DMS53 (cell line): ENCODE measurements at places on chromosomes 2 and 18.

- DNase-seq, result no peak
These were observed 231.2 kb downstream of the SNTG2 start for GRCh38 chr2:1181893-1182292.

DNA sequence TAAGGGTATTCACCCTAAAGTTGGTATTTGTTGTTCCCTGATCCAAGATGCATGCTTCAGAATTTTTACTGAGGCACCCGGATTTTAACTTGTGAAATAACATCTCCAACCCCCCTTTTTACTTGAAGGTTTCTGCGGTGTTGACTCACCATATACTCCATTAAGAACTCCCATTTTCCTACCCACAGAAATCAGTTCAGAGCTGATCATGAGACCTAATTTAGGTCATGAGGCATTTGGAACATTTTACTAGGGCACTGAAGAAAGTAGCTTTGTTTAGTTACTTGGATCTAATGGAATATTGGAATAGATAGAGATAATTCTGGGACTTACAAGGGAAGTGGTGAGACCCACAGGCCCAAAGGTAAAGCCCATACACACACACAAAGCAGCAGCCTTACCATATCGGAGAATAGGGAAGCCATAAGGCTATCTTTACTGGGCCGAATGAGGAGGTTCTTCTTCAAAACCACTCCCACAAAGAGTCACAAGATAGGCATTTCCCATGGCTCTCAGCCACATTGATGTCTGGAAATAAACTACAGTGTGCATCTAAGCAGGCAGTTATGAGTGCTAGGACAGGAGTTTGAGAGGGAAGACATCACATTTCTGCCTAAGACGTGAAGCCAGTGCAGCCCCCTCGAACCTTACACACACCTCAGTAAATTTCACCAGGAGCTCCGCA lies 681.0 kb upstream of the LRRTM4 start:
- no peak for DNase-seq

- DNase-seq, result peak; percentile 30
These were observed 246.2 kb downstream of the NEDD4L start for GRCh38 chr18:58290116-58290695.

- DNase-seq, result no peak
These were observed 21.0 kb upstream of the RHOB start for GRCh38 chr2:20425884-20426283.

DNA sequence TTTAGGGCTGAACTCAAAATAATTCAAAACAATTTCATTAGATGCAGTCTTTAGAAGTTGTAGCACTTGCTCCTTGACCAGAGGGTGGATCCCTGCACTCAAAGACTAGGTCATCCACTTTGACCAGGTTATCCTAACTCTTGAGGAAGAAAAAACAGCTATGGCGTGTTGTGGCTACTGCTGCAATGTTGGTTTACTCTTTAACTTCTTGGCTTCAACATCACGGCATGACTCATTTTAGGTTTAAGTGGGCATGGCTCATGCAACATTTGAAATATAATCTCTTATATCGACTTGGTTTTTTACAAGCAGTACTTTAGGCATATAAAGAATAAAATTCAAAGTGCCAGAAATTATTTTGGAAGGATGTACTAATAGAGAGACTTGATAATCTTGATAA lies 35.4 kb downstream of the ANKRD29 start:
- DNase-seq, result peak; percentile 91

GRCh38 chr2:159124441-159124911 lies 156.0 kb downstream of the TANC1 start:
- DNase-seq, result peak; percentile 68

DNA sequence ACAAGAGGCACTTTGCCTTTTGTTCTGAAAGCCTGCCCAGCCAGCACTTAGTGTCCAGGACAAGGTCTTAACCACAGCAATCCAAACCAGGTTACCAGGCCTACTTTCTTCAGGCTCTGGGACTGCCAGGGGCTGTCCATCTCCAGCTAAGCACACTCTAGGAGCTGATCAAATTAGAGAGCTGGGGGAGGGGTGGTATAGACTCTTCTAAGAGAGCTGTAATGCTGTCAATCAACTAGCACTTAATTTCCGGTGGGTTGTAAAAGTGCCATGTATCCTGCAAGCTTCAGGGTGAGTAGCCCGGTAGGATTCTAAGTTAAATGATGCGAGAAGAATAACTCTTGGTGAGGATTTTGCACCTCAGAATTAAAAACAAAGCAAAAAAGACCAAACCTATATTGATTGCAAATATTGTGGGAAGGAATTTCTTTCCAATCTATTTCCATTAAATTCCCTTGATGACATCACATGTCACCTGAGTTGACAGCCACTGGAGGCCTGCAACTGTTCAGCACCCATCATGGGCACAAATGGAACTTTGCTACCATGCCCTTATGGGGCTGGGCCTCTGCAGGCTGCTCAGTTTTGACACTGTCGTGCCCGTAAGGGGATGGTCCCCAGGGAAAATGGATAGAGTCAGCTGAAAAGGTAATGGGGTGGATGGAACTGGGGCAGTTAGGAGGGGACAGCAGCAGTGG lies 8.7 kb upstream of the COX7A2L start:
- no peak for DNase-seq

GRCh38 chr2:36741188-36741837 lies 44.8 kb downstream of the VIT start:
- DNase-seq, result no peak

GRCh38 chr2:43840965-43841364 lies 2.2 kb downstream of the ABCG8 start:
- no peak for DNase-seq

DNA sequence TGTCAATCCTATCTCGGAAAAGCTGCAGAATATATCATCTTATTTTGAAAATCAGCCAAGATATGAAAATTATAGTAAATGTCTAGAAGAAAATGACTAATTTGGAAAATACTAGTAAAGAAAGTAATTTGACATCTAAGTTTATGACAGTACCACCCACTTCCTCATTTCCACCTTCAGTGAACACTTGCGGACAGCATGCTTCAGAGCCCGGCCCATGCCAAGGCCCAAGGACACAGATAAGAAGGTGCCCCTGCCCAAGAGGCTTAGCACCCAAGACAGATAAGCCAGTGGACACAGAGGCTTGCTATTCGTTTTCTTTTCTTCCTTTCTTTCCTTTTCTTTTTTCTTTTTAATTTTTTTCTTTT lies 4.8 kb upstream of the KCNG2 start:
- DNase-seq, result no peak
